ENCODE measurements at places on chromosomes 4 and X.

GRCh38 chr4:112119353-112119783 lies 25.9 kb upstream of the FAM241A start:
- DNase-seq: no peak

GRCh38 chrX:65920620-65921019 lies 119.3 kb downstream of the VSIG4 start:
- DNase-seq: no peak

DNA sequence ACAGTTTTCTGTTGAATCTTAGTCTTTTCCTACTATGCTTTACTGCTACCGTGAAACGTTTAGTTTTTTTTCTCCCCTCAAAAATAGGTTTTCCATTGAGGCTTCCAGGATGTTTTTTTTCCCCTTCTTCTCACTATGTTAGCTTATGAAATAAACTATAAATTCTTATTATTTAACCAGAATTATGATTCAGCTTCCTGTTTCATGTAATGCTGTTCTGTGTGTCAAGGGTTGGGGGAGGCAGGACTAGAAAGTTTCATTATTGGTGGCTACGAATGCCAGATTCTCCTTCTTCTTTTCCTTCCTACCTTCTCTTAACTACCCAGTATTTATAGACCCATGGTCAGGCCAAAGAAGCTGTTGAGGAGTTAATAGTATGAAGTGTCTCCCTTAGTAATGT lies 11.8 kb downstream of the CLCN5 start:
- DNase-seq: no peak

- no peak for DNase-seq
Observed at GRCh38 chr4:33886356-33886755, 2358.0 kb downstream of the ARAP2 start.

GRCh38 chrX:107153005-107153404 lies 34.4 kb upstream of the RBM41 start:
- DNase-seq: no peak
